Vagina (tissue), 2 donors: ENCODE measurements at places on chromosomes 5 and 9. TPM values are rescaled to one million over a fixed set of nuclear protein-coding genes. Genes with fewer than 3 reads are reported as not detected.

Gene FGF10
- total RNA-seq = 41.3 TPM

DNA sequence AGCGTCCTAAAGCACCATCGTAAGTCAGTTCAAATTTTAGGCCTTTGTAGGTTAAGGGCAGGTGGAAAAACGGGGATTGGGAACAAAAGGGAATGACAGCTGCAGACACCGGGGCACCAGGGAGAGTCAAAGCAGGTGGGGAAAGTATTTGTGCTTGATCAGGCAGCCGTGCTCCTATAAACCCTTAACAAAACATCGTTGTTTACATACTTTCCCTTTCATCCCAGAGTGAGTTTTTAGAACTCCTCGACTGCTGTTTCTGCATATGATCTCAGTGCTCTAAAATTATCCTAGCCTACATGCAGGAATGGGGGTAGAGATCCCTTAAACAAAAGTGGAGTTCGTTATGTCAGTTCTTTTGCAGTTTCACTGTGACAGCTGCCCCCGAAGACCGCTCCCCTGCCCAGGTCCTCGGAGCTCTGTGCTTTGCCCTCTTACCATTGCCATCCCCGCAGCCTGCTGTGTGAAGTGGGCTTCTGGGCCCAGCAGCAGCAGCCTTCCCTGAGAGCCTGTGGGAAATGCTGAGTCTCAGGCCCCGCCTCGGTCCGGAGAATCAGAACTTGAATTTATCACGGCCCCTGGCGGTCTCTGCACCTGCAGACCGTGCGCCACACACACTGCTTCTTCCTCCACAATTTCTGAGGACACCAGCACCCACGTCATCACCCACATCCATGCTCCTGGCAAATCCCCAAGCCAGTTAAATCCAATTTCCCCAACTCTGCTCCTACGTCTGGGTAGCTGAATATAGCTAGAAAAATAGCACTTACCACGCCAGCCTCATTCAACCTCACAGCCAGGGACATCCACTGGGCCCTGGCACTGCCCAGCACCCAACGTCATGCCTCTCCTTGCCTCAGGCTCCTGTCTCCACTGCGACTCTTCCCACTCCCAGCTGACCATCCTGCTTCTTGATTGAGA, 86.8 kb downstream of the NSUN2 start:
- H3K27me3 ChIP-seq = no peaks in the 10 kb centered on the region
- no peak overlapping the region for H3K27ac ChIP-seq
- no peaks in the 10 kb centered on the region for H3K36me3 ChIP-seq
- H3K4me3 ChIP-seq = no peak overlapping the region

- no peak for DNase-seq
- peak overlapping the region; percentile 76 for H3K27ac ChIP-seq
- peak overlapping the region; percentile 56 for H3K4me3 ChIP-seq
- H3K36me3 ChIP-seq = no peaks in the 10 kb centered on the region
- H3K4me1 ChIP-seq = peaks cover 22% of the 10 kb centered on the region
Measured at GRCh38 chr9:96020792-96021550, 145.5 kb downstream of the ERCC6L2 start.

Gene ZFP2
- total RNA-seq = 2.2 TPM

DNA sequence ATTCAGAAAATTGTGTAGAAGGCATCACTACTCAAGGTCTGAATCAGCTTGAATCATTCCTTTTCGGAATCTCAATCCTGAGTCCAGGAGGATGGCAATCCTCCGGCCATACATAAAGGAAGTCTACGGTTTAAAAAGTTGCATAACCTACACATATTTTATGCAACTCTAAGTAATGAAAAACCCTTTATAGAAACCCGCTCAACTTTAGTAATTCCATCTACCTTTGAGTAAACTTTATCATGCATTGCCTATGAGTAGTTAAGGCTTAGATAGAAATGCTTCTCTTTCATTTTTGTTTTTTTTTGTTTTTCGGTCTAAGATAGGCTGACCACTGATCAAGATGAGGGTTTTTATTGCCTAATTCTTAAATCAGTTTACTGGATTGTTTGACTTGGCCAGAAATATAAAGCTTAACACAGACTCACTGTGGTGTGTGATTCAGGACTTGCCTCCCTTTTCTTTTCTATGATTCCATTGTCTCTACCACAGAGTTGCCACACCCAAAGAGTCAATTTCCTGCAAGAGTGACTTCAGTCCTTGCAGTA, 85.0 kb downstream of the LURAP1L start:
- no peak overlapping the region for H3K27ac ChIP-seq
- DNase-seq = no peak
- H3K4me3 ChIP-seq = no peak overlapping the region
- no peaks in the 10 kb centered on the region for H3K36me3 ChIP-seq
- no peaks in the 10 kb centered on the region for H3K27me3 ChIP-seq

Gene CBY3
- not detected for total RNA-seq

Gene C5orf52
- total RNA-seq = not detected

GRCh38 chr5:151080613-151081430, at the start of gene TNIP1:
Gene TNIP1, minus strand, starts transcription at chr5:151081034. Its CDS starts 15,939 bp downstream, at chr5:151065095.
- H3K4me1 ChIP-seq = peaks cover 86% of the 10 kb centered on the region
- peak within 1 kb of the TSS; percentile 74 for H3K4me3 ChIP-seq
- no peak for DNase-seq
- no peaks in the 10 kb centered on the region for H3K27me3 ChIP-seq

DNA sequence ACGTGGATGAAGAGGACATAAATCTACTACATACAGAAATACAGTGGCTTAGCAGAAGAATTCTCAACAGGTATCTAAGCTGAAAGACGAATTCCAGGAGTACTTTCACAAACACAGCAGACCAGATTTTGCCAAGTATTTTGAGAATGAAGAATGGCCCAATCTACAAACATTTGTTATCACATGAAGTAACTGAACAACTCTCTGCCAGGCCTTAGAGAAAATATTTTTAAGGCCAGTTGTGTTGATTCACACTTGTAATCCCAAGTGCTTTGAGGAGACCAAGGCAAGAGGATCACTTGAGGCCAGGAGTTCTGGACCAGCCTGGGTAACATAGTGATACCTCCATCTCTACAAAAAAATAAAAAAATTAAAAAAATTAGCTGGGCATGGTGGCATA, 14.3 kb downstream of the AGTPBP1 start:
- DNase-seq = no peak
- H3K36me3 ChIP-seq = no peaks in the 10 kb centered on the region
- no peaks in the 10 kb centered on the region for H3K4me1 ChIP-seq
- no peaks in the 10 kb centered on the region for H3K27me3 ChIP-seq

DNA sequence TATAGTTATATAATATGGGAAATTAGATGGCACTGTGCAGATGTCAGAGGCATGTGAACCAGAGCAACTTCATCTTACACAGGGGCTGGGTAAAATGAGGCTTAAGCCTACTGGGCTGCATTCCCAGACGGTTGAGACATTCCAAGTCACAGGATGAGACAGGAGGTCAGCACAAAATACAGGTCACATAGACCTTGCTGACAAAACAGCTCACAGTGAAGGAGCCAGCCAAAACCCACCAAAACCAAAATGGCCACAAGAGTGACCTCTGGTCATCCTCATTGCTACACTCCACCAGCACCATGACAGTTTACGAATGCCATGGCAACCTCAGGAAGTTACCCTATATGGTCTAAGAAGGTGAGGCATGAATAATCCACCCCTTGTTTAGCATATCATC, 479.4 kb downstream of the TLR4 start:
- no peak overlapping the region for H3K4me3 ChIP-seq
- no peak overlapping the region for H3K27ac ChIP-seq
- no peaks in the 10 kb centered on the region for H3K4me1 ChIP-seq
- no peaks in the 10 kb centered on the region for H3K27me3 ChIP-seq
- no peaks in the 10 kb centered on the region for H3K36me3 ChIP-seq

- DNase-seq = no peak
- no peaks in the 10 kb centered on the region for H3K36me3 ChIP-seq
- no peak overlapping the region for H3K27ac ChIP-seq
- no peak overlapping the region for H3K4me3 ChIP-seq
- H3K27me3 ChIP-seq = no peaks in the 10 kb centered on the region
Measured at GRCh38 chr9:17837965-17838364, 259.1 kb downstream of the SH3GL2 start.

Gene LRRC19
- total RNA-seq = not detected

Gene SPATA31C1
- not detected for total RNA-seq

Gene INSL6
- not detected for total RNA-seq

DNA sequence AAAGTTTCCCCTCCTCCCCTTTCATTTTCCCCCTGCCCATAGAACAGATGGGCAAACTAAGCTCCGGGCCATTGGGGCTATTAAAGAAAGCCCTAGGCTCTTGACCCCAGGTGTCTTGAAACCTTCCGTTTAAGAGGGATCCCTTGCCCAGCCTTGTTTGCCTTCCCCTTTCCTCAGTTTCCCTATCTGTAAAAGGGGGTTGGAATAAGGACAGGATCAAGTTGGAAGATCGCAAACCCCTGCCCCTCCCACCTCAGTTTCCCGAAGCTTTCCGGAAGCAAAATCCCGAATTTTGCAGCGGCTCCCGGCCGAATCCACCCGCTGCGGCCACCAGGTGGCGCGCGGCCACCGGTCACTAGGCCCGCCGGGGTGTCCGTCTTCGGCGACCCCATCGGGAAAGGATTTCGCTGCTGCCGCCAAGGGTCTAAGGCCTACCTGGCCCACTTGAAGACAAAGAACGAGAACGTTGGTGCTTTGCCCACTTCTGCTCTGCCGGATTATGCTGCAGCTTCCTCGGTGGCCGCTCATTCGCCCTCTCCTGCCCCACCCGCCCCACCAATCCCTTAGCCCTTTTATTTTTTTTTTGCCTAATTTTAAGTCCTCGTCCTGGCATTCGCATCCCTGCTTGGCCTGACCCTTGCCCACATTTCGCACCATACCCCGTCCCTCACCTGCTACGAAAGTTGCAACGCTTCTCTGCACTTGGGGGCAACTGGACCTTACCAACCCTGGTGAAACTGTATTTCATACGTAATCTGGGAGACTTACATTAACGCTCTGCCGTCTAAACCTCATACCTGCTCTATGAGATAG, 962 bp upstream of the NR6A1 start:
- no peaks in the 10 kb centered on the region for H3K36me3 ChIP-seq
- H3K27me3 ChIP-seq = no peaks in the 10 kb centered on the region
- no peak for DNase-seq
- H3K4me1 ChIP-seq = peaks cover 32% of the 10 kb centered on the region
- peak overlapping the region; percentile 47 for H3K27ac ChIP-seq

DNA sequence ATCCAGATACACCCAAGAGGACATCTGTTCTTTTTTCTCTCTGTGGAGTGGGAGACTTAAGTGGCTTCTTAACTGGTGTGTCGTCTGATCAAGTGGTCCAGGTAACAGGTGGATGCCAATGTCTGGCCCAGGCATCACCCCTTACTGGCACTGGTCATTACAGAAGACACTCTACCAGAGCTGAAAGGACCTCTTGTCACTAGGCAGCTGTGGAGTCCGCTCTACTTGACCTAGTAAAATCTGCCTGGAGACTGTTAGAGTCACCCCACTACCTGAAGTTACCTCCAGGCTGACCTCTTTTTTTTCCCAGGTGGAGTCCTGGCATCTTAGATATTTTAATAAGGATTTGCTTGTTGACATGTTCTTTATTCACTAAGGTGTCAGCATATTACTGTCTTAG, 22.5 kb downstream of the FXN start:
- no peak for DNase-seq
- no peaks in the 10 kb centered on the region for H3K36me3 ChIP-seq
- H3K4me3 ChIP-seq = no peak overlapping the region
- H3K27ac ChIP-seq = no peak overlapping the region

DNA sequence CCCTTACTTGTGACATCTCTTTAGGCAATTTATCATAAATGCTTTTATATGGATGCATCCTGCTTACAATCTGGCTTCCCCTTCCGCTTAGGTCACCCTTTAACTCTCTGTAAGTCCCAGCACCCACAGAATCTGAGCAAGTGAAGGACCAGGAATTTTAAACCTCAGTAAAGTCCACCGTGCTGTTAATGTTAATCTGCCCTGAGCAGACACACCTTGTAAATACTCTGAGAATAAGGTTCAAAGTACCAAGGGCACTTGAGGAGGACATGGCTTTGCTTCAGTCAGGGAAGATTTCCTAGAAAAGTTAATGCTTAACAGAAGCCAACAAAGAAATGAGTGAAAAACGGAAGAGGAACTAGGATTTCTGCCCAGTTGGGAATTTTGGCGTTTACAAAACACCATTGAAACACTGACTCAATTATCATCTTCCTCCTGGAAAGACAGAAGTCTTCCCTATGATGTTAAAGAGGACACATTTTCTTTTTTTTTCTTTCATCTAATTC, 26.4 kb upstream of the TTC39B start:
- no peaks in the 10 kb centered on the region for H3K36me3 ChIP-seq
- no peak overlapping the region for H3K27ac ChIP-seq
- no peaks in the 10 kb centered on the region for H3K27me3 ChIP-seq
- no peak overlapping the region for H3K4me3 ChIP-seq
- no peak for DNase-seq

DNA sequence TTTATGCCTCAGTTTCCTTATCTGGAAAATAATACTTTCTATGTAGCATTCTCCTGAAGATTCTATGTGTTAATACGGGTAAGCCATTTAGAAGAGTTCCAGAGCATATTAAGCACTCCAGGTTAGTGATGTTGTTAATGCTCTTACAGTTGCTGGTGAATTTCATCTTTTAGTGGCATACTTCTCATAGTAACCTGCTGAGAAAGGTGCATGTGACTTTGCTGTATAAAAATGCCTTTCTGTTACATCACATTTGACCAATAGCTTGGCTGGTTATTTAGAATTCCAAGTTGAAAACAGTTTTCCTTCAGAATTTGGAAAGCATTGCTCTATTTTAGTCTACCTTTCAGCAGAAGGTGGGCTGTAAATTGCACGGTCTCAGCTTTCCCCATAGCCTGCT, 27.2 kb downstream of the GCNT1 start:
- no peaks in the 10 kb centered on the region for H3K27me3 ChIP-seq
- DNase-seq = no peak
- H3K36me3 ChIP-seq = no peaks in the 10 kb centered on the region
- H3K4me1 ChIP-seq = no peaks in the 10 kb centered on the region
- H3K4me3 ChIP-seq = no peak overlapping the region

Gene PLEKHG4B
- total RNA-seq = 0.74 TPM

Gene HNRNPH1
- 483 TPM for total RNA-seq

GRCh38 chr9:98539954-98540353, 168.8 kb downstream of the GABBR2 start:
- no peaks in the 10 kb centered on the region for H3K36me3 ChIP-seq
- H3K27me3 ChIP-seq = no peaks in the 10 kb centered on the region
- no peak overlapping the region for H3K27ac ChIP-seq
- H3K4me3 ChIP-seq = no peak overlapping the region
- no peaks in the 10 kb centered on the region for H3K4me1 ChIP-seq
- DNase-seq = no peak
